ENCODE measurements at places on chromosomes 13 and 19.

DNA sequence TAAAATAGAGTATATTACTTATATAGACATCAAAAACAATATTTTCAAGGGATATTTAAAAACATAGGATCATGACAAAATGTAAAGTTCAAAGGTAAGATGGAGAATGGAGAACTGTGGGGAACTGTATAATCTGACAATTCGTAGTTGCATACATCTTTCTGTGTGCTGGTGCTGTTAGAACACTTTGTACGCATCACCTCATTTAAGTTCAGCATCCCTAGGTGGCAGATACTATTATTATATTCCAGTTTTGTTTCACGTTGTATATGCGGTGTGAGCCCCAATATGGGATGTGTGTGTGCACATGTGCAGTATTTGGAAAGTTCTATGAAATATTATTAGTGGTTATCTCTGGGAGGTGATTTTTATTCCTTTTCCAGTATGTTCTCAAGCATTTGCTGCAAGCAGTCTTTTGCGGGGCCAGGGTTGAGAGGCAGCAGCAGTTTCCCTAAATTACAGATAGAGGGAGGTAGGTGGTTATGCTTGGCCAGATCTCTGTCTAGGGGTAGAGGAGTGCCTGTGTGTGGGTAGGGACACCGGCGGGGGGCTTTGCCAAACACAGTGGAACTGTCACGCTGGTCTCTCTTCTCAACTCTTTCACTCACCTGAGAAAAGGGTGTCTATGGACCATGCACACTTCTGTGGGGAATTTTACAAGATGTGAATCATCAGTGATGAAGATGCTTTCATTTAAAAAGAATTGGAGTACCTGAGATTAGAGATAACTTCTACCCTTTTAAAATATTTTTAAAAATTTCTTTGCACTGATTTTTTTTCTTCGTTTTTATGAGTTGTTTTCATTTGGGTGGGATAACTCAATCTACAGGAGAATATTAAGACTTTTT lies 55.6 kb upstream of the ALOX5AP start:
- no peak for DNase-seq

GRCh38 chr13:48783181-48783630 lies 129.5 kb downstream of the CYSLTR2 start:
- DNase-seq = no peak

GRCh38 chr19:46197314-46198070 lies 32.0 kb upstream of the IGFL1 start:
- no peak for DNase-seq

- peak; percentile 5 for DNase-seq
These were observed 1196.7 kb downstream of the EFNB2 start for GRCh38 chr13:105338773-105339172.

DNA sequence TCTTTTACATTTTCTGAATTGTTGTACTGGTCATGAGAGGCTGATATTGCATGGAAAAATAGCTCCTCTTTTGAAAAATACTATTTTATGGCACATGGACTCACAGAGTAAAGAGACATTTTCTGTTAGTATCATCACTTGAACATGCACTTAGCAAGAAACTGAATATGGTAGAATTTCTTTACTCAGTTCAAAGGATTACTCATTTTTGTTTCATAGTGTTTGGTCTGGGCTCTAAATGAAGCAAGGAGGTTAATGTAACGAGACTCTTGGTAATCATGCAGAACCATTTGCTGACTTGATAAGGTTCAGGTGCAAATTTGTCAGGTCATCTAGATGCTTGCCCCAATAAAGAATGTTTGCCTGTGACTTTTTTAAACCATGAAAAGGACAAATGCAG lies 63.2 kb downstream of the GPC6 start:
- no peak for DNase-seq

- DNase-seq = peak; percentile 31
These were observed 454 bp downstream of the BLVRB start for GRCh38 chr19:40465025-40465556.
